ENCODE measurements at places on chromosomes 6 and 20.

DNA sequence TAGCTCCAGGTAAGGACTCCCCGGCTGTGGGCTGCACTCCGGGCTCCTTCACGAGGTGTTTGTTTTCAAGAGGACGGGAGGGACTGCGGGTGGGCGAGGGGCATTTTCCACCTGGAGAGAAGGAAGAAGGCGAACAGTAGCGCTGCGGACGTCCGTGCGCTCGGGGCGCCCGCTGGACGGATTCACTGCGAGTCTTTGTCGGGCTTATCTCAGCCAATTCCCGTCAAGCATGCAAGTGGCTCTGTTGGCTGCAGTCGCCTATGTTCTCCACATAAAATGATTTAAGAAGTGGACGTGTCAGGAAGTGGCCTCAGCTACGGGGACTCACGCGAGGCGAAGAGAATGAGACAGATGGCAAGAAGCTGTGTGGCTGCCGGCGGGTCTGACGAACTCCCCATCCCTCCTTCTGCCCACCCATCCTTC lies 332 bp downstream of the GRIK2 start:
- peak; percentile 24 for DNase-seq

DNA sequence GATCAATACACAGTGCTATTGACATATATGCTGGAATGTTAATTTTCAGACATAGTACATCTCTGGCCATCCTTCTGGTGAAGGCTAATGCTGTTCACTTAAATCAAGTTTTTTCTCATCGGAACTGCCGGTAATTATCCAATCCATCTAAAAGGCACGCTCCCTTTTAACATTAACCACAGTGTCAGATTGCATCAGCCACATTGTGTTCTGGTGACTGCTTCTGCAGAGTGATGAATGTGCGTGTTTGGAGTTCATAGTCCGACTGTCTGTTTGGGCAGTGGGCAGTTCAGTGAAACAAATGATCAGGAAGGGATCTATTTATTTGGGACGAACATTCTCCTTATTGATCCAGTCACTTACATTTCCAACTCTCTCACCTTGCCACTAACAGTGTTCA lies 49.5 kb downstream of the SOBP start:
- DNase-seq: peak; percentile 25

- peak; percentile 4 for DNase-seq
These were observed 389.5 kb upstream of the MAP3K7 start for GRCh38 chr6:90976341-90976740.

DNA sequence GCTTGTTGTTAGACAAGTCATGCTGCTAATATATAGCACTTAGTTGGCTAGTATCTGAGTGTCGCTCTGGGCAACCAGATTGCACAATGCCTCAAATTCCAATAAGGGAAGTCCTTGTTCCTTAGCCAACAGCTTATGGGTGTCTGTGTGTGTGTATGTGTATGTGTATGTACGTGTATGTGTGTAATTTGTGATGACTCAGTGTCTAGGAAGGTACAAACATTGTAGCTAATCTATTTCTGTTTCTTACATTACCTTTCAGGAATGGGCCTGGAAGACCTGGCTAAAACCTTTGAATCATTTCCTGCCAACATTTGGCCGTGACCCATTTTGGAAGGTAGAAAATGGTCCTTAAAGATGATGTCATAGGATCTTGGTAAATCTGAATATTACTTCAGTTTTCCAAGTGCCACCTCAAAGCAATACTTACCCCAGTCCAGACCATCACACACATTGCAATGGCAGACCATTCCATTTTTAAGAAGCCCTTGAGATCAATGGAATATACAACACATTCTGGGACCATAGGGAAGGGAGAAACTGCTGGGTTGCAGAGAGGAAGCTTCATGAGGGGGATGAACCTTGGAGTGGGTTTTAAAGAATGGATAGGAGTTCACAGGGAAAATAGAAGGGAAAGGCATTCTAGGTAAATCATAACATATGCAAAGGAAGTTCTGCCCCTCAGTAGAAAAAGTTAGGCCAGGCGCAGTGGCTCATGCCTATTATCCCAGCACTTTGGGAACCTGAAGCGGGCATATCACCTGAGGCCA lies 25.1 kb downstream of the NEDD9 start:
- DNase-seq: peak; percentile 99

GRCh38 chr6:9168669-9169068 lies 733.3 kb upstream of the SLC35B3 start:
- peak; percentile 30 for DNase-seq

DNA sequence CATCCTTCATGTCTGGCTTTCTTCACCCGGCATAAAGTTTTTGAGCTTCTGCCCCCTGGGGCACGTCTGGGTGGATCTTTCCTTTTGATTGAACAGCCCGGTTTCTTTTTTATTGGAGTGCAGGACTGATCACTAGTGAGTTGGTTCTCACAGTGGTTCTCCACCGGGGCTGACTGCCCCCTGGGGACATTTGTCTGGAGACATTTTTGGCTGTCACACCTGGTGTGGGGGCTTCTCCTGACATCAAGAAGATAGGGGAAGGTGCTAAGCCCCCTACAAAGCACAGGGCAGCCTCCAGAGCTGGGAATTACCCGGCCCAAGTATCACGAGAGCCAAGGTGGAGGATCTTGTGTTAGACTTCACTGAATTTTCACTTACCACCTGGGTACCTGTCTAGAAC lies 25.7 kb upstream of the IRF4 start:
- no peak for DNase-seq

DNA sequence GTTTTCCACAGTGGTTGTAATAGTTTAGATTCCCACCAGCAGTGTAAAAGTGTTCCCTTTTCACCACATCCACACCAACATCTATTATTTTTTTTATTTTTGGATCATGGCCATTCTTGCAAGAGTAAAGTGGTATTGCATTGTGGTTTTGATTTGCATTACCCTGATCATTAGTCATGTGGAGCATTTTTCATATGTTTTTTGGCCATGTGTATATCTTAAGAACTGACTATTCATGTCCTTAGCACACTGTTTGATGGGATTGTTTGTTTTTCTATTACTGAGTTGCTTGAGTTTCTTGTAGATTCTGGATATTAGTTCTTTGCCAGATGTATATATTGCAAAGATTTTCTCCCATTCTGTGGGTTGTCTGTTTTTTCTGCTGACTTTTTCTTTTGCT lies 820.1 kb downstream of the TENT5A start:
- DNase-seq: no peak

GRCh38 chr6:108535114-108535742 lies 25.5 kb upstream of the FOXO3 start:
- DNase-seq: no peak

GRCh38 chr20:1707588-1708449 lies 50.2 kb upstream of the SIRPG start:
- DNase-seq: no peak

- DNase-seq: peak; percentile 63
These were observed 5.7 kb upstream of the DDX43 start for GRCh38 chr6:73388800-73389512.

DNA sequence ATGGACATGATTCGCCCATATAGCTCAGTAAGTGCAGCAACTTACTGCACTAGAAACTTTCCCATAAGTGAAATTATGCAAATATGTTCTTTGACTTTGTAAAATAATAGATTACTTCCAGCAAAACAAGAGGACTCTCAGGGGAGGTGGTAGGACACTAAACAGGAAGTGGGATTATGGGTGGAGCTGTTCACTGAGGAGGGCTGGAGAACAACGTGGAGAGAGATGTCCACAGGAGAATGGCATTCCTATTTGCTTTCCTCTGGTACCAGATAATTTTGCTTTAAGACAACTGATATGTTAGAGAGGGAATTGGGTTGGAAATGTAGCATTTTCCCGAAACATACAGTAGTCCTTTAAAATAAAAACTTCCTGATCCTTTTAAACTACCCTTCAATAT lies 3.7 kb downstream of the TPD52L1 start:
- no peak for DNase-seq

GRCh38 chr6:160069050-160069454 lies 52.6 kb upstream of the SLC22A1 start:
- no peak for DNase-seq

DNA sequence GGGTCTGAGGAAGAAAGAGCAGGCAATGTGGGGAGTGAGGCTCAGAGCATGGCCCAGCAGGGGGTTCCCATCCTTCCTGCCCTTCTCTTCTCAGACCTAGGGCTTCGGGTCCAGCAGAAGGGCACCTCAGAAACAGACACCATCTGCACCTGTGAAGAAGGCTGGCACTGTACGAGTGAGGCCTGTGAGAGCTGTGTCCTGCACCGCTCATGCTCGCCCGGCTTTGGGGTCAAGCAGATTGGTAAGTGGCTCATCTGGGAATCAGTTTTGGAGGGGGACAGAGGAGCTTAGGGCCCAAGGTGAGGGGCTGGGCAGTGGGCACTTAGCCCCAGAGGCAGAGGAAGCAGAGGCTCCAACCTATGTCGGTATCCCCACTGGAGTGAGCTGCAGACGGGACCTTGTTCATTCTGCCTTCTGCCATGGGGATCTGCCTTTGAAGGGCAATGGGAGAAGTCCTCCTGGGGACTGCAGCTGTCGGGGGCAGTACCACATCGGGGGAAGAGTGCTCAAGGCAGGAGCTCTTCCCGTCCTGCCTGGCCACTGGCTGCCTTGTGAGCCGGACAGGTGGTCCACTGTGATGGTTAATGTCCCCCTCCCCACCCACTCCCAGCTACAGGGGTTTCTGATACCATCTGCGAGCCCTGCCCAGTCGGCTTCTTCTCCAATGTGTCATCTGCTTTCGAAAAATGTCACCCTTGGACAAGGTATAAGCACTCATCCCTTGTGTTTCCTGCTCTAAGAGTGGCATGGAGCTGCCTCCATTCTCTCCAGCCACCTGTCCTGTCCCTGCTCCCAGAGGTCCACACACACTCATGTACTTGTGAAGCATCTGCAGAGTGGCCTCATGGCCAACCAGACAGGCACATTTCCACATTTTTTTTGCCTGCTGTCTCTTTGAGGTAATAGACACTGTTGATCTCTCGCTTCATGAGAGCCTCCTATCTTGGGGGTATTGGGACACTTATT lies 4.7 kb downstream of the CD40 start:
- DNase-seq: no peak

GRCh38 chr6:134527108-134527787 lies 209.3 kb upstream of the SGK1 start:
- DNase-seq: no peak
